ENCODE measurements at places on chromosomes 7 and 10. TPM values are rescaled to one million over a fixed set of nuclear protein-coding genes. Genes with fewer than 3 reads are reported as not detected.

DNA sequence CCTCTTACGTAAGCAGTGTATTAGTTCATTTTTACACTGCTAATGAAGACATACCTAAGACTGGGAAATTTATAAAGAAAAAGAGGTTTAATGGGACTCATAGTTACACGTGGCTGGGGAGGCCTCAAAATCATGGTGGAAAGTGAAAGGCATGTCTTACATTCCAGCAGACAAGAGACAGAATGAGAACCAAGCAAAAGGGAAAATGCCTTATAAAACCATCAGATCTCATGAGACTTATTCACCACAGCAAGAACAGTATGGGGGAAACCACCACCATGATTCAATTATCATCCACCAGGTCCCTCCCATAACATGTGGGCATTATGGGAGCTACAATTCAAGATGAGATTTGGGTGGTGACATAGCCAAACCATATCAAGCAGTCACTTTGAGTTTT, 126.3 kb upstream of the CXCL12 start:
- no peak for DNase-seq

- DNase-seq = no peak
These were observed 486.4 kb upstream of the SORCS1 start for GRCh38 chr10:107650939-107651338.

- no peak for DNase-seq
These were observed 313.8 kb upstream of the BMPER start for GRCh38 chr7:33591490-33591889.

Gene ADCY1
- total RNA-seq = 4.7 TPM

- no peak for DNase-seq
These were observed 12.1 kb upstream of the TRUB1 start for GRCh38 chr10:114925587-114926586.

Gene DYNC1I1
- total RNA-seq = 4.4 TPM

DNA sequence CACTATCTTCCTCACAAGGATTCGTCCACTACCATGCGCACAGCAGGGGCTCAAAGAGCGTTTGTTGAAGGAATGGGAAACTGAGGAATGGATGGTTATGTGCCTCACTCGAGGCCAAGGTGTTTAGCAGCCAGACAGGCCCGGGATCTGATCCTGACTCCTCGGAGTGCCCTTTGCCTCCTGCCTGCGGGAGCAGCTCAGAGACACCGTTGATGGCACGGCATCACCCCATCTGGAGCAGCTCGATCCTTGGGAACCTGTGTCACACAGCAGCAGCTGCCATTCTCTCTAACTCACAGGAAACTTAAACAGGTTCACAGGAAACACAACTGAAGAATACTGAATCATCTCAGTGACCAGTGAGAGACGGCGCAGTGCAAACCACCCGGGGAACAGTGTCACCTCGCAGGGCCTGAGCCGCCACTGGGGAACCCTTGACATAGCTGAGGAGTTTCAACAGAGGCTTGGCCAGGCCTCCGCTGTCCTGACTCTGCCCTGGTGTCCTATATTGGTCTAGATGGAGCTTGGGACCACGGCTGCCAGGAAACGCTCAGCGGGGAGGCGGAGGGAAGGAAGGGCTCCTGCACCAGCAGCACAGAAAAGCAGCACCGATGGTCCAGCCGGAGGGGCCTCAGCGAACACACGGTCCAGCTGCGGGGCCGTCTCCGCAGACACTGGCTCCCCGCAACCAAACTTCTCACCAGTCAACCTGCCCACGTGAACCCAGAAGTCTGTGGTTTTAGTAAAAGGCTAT, 169.4 kb downstream of the ADARB2 start:
- no peak for DNase-seq

GRCh38 chr7:14688208-14688607, 214.3 kb downstream of the DGKB start:
- no peak for DNase-seq

Gene INHBA
- 51.4 TPM for total RNA-seq

Gene MSS51
- 4.9 TPM for total RNA-seq

DNA sequence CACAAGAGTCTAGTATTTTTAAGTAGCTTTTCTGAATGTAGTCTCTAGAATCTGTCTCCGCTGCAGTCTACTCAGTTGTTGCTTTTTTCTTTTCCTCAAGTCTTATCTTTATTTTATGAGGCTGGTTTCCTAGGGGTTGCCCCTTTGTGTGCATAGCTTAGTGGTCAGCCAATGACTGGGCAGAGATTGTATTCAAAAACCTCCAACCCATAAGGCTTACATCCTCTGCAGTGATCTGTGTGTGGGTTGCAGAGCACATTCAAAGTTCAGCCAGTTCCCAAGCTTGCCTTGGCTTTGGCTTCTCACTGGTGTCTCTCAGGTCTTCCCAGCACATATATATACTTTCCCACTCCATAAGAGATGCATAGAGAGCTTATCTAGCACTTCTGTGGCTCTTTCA, 160.0 kb upstream of the TCF7L2 start:
- no peak for DNase-seq

GRCh38 chr7:27116031-27116961, 13.8 kb upstream of the HOXA2 start:
- DNase-seq = no peak

- DNase-seq = no peak
These were observed 144.5 kb downstream of the NEURL1 start for GRCh38 chr10:103637927-103638557.

Gene CRHR2
- not detected for total RNA-seq

Gene CNPY1
- total RNA-seq = not detected
